Hepatocyte (in vitro differentiated cells): ENCODE measurements at places on chromosomes 1 and 21.

- peaks cover 7% of the 10 kb centered on the region for H3K4me1 ChIP-seq
- DNase-seq = peak; percentile 56
- H3K27ac ChIP-seq = peak overlapping the region; percentile 72
- H3K27me3 ChIP-seq = no peaks in the 10 kb centered on the region
Measured at GRCh38 chr1:109151146-109151990, 37.5 kb downstream of the ELAPOR1 start.

GRCh38 chr1:180762796-180763195 is 131.0 kb downstream of the XPR1 start:
- no peak overlapping the region for H3K27ac ChIP-seq
- no peak for DNase-seq
- H3K4me3 ChIP-seq = no peak overlapping the region
- H3K36me3 ChIP-seq = no peaks in the 10 kb centered on the region

DNA sequence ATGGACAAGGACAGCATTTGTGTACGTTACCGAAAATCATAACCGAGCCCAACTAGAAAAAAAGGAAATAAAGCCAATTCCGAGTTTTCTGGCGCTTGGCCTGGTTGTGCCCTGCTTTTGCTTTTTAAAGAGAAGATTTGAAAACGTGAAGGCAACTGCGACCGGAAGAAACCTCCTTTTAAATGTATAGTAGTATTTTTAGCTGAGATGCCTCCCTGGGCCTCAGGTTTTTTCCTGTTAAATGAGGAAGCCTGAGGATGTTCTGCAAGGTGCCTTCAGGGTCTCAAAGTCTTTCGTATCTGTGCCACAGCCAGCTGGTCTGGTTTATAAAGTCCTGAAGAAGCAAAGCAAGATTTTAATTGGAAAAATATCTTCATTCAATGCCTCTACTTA is 371 bp upstream of the ODF2L start:
- H3K36me3 ChIP-seq = no peaks in the 10 kb centered on the region
- peak overlapping the region; percentile 59 for H3K27ac ChIP-seq
- no peaks in the 10 kb centered on the region for H3K4me1 ChIP-seq
- H3K4me3 ChIP-seq = peak overlapping the region; percentile 79
- no peaks in the 10 kb centered on the region for H3K27me3 ChIP-seq
- DNase-seq = peak; percentile 18

DNA sequence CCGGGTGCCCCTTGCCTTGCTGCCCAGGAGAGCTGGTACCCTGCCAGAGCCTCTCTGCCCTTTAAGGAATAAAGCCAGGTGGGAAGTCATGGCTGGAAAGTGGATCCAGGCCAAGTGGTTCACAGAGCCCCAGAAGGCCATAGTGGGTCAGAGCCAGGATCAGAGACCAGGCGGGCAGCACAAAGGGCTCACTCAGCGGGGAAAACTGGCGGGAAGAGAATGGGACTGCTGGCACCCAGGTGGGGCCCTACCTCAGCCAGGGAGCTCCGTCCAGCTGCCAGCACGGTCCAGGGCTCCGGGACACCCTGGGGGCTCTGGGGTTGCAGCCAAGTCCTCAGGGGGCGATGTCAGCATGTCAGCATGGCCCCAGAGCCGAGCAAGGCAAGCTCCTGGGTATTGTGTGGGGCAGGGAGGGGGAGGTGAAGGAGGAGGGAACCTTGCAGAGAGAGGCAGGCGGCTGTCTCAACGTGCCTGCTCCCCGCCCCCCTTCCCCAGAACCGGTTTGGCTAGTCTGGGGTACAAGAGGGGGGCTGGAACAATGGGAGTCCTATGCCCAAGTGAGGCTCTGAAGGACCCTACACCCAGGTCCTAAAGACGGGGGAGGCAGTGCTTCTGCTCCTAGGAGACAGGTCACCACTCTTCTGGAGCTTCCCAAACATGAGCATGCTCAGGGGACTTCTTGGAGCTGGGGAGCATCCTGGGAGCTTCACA is at the start of gene ARHGEF19:
ARHGEF19 (minus strand) TSS at position 402 of the 711 bp plus-strand sequence. CDS start 3,598 bp downstream, outside the sequence.
- peak; percentile 66 for DNase-seq
- no peak within 1 kb of the TSS for H3K4me3 ChIP-seq
- H3K4me1 ChIP-seq = peaks cover 32% of the 10 kb centered on the region

DNA sequence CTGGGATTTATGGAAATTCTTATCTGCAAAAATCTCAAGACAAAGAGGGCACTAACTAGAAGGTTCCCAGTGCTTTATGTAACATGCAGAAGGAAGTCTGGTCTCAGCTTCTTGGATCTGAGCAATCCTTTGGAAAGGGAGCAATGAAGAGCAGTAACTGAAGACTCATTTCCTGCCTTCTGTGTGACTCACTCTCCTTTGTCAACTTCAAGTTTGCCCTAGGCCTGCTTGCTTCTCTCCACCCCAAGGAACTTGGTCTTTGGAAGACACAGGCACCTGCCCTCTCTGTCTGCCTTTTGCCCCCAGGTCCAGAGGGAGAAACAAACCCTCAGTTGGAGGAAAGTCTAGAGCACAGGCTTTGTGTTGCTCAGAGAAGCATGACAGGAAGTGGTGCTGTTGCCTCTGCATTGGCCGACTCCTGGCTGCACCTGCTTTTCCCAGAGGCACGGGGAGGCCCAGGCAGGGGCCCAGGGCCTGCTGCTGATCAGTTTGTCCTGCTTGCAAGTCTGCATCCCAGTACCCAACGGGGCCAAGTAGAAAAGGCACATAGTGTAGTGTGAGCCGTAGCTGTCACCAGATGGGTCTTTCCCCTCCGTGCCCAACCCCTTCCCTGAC is 137.2 kb downstream of the DHRS3 start:
- H3K27ac ChIP-seq = peak overlapping the region; percentile 89
- peak; percentile 73 for DNase-seq
- H3K4me1 ChIP-seq = peaks cover 70% of the 10 kb centered on the region
- H3K36me3 ChIP-seq = no peaks in the 10 kb centered on the region
- no peaks in the 10 kb centered on the region for H3K27me3 ChIP-seq
- no peak overlapping the region for H3K4me3 ChIP-seq

- no peaks in the 10 kb centered on the region for H3K36me3 ChIP-seq
- no peaks in the 10 kb centered on the region for H3K4me1 ChIP-seq
- H3K27me3 ChIP-seq = no peaks in the 10 kb centered on the region
Measured at GRCh38 chr1:166064313-166064926, 102.4 kb downstream of the FAM78B start.

- no peak overlapping the region for H3K4me3 ChIP-seq
- DNase-seq = peak; percentile 30
Measured at GRCh38 chr21:26070822-26071425, 99.6 kb downstream of the APP start.

DNA sequence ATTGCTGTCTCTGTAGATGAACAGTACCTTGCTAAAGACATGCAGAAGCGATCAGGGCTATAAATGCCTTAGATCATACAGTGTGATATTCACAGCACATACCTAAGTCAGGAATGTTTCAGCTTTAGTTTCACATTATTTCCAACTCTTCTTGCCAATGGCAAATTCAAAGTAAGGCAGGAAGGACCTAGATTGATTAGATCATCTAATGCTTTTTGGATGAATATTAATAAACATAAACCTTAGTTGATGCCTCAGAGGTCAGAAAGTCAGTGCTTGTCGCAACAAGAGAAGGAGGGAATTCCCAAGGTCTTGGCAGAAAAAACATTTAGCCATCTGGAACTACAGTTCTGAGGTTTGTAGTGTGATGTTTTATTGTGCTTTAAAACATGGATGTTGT is 122.3 kb downstream of the TNFSF18 start:
- H3K27ac ChIP-seq = peak overlapping the region; percentile 57
- H3K4me3 ChIP-seq = no peak overlapping the region
- no peaks in the 10 kb centered on the region for H3K36me3 ChIP-seq
- no peaks in the 10 kb centered on the region for H3K27me3 ChIP-seq
- DNase-seq = no peak

DNA sequence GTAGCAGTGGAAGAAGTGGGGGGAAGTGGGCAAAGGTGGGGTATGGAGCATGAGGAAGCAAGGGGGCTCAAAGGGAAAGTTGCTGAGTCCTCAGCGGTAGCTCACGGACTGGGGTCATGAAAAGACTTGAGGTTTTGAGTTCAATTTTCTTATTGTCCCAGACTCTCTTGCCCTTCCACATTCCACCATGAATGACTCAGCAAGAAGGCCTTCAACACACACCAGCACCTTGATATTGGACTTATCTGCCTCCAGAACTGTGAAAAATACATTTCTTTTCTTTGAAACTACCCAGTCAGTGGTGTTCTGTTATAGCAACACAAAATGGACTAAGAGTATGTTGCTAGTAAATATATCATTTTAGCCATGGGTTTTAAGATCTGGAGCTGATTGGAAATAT is 17.3 kb upstream of the RHBDL2 start:
- H3K27ac ChIP-seq = no peak overlapping the region
- peaks cover 9% of the 10 kb centered on the region for H3K27me3 ChIP-seq
- DNase-seq = peak; percentile 19
- no peaks in the 10 kb centered on the region for H3K36me3 ChIP-seq

DNA sequence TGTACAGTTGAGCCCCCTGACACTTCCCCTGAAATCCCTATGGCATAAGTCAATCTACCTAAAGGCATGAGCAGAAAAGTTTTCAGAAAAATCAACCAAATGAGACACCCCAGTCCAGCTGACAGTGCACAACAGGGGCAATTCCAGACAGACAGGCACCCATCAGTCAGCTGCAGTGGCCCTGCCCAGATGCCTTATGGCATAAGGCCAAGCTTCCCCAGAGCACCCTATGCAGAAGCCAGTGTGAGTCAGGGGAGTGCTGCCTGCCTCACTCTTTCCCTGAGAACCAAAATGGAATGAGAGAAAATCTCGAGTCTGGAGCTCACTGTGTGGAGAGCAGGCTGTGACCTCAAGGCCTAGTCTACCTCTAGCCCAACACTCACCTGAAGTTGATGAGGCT is 38.1 kb downstream of the MRAP start:
- H3K4me1 ChIP-seq = no peaks in the 10 kb centered on the region
- no peak for DNase-seq
- H3K36me3 ChIP-seq = no peaks in the 10 kb centered on the region

GRCh38 chr1:116586741-116587143 is 15.9 kb upstream of the CD58 start:
- H3K4me1 ChIP-seq = no peaks in the 10 kb centered on the region
- no peak overlapping the region for H3K27ac ChIP-seq
- H3K27me3 ChIP-seq = no peaks in the 10 kb centered on the region

GRCh38 chr1:162661336-162661735 is 29.1 kb downstream of the DDR2 start:
- H3K27me3 ChIP-seq = no peaks in the 10 kb centered on the region
- peaks cover 4% of the 10 kb centered on the region for H3K4me1 ChIP-seq
- no peaks in the 10 kb centered on the region for H3K36me3 ChIP-seq
- DNase-seq = no peak
- H3K27ac ChIP-seq = no peak overlapping the region

DNA sequence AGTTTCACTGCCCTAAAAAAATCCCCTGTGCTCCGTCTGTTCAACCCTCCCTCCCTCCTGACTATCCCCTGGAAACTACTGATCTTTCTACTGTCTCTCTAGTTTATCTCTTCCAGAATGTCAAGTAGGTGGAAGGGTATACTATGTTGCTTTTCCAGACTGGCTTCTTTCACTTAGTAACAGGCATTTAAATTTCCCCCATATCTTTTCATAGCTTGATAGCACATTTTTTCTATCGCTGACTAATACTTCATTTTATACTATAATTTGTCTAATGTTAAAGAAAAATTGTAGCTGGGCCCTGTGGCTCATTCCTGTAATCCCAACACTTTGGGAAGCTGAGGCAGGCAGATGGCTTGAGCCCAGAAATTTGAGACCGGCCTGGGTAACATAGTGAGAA is 142.8 kb downstream of the DSCAM start:
- no peaks in the 10 kb centered on the region for H3K27me3 ChIP-seq
- no peak overlapping the region for H3K4me3 ChIP-seq
- H3K4me1 ChIP-seq = no peaks in the 10 kb centered on the region
- no peaks in the 10 kb centered on the region for H3K36me3 ChIP-seq

GRCh38 chr21:45151445-45152160 is 77.2 kb downstream of the ADARB1 start:
- H3K36me3 ChIP-seq = no peaks in the 10 kb centered on the region
- H3K4me3 ChIP-seq = no peak overlapping the region
- no peaks in the 10 kb centered on the region for H3K27me3 ChIP-seq
- no peak overlapping the region for H3K27ac ChIP-seq
- no peak for DNase-seq
- no peaks in the 10 kb centered on the region for H3K4me1 ChIP-seq

- DNase-seq = no peak
- H3K4me1 ChIP-seq = peaks cover 10% of the 10 kb centered on the region
- H3K36me3 ChIP-seq = no peaks in the 10 kb centered on the region
- H3K27me3 ChIP-seq = no peaks in the 10 kb centered on the region
Measured at GRCh38 chr1:112386731-112387346, 9.2 kb upstream of the CTTNBP2NL start.

- no peaks in the 10 kb centered on the region for H3K36me3 ChIP-seq
- no peak overlapping the region for H3K27ac ChIP-seq
- no peak for DNase-seq
- no peak overlapping the region for H3K4me3 ChIP-seq
Measured at GRCh38 chr1:101312147-101312546, 75.3 kb downstream of the S1PR1 start.

DNA sequence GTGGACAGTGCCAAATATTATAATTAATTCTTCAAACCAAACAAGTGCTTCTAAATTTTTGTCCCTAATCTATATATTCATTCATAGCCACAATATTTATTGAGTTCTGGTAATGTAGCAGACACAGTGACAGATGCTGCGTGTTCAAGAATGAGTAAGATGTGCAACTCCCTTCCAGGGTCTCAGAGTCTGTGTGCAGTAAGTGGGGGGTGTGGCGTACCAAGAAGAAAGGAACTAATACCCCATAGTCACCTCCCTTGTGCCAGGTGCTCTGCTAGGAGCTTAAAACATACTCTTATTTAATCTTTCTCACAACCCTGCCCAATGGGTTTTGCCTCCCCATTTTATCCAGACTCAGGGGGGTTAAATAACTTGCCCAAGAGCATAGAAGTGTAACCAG is 358.7 kb downstream of the BARHL2 start:
- H3K4me3 ChIP-seq = no peak overlapping the region
- no peak for DNase-seq
- H3K4me1 ChIP-seq = no peaks in the 10 kb centered on the region
- H3K36me3 ChIP-seq = no peaks in the 10 kb centered on the region
- no peak overlapping the region for H3K27ac ChIP-seq

DNA sequence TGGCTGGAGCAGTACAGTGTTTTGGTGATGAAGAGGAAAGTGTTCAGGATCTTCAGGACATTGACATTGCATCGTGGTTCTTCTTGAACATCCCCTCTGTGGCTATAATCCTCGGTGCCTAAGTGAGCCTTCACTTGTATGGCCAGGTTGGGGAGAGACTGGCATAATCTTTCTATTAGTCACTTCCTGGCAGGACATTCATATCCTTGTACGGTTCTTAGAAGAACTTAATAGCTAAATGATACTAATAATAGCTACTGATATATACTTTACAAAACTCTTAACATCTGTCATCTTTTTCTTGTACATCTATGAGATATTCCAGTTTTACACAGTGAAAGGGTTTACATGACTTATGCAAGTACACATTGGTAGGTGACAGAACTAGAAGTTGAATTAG is 35.8 kb downstream of the CELF3 start:
- no peaks in the 10 kb centered on the region for H3K27me3 ChIP-seq
- no peak overlapping the region for H3K4me3 ChIP-seq
- DNase-seq = no peak
